ENCODE measurements at places on chromosomes 16 and 17.

- DNase-seq, result no peak
Measured at GRCh38 chr16:55435387-55435786, 43.6 kb upstream of the MMP2 start.

DNA sequence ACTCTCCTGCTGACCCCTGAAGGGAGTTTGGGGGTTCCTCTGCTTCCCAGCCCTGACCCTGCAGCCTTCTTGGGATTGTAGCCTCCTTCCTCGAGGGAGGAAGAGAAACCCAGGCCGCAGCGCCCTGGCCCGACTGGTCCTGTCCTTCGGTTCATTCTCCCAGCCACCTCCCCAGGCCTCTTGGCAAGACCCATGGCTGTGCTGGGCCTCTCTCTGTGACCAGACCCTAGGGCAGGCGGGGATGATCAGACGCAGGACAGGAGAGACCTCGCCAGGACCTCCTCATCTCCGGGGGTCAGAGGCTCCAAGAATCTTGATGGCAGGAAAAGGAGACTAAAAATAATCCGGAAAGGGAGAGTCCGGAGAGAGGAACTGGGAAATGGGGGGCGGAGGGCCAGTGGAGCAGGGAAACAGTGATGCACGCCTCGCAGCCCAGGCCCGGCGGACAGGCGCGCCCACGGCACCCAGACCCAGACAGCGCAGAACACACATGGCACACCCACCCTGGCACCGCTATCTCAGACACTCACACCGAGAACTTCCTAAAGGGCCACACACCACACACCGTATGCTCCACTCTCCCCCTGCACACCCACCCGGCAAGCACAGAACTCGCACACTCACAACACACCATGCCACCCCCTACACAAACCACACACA, 1.2 kb downstream of the ARHGEF15 start:
- no peak for DNase-seq

DNA sequence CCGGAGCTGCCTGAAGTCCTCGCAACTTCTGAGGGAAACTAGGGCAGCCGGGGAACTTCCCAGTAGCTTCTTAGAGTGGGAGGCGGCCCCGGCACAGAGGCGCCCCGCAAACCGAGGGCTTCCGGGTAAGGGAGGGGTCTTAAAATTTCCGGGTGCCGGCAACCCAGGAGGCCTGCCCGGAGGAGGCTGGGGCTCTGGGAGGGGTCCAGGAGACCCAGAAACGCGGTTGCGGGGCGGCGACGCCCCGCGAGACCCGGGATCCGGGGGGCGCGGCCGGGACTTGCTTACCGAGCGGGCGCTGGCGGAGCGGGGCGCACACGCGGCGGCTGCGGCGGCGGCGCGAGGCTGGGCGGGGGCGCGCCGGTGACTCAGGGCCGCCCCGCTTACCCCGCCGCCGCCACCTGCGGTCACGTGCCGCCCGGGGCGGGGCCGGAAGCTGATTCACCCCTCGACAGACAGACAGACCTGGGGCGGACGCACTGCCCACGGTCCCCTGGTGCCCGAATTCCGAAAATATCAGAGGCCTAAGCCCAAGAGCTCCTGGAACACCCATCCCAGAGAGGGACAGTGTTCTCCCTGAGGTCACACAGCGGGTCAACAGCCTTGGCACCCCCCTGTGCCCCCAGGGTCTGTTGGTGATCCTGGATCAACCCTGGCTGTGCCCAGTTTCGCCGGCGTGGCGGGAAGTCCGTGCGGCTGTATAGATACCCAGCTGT, at the start of gene FAM83G:
FAM83G (minus strand) TSS at position 344 of the 716 bp plus-strand sequence. CDS start 723 bp downstream, outside the sequence.
- DNase-seq, result peak; percentile 81

DNA sequence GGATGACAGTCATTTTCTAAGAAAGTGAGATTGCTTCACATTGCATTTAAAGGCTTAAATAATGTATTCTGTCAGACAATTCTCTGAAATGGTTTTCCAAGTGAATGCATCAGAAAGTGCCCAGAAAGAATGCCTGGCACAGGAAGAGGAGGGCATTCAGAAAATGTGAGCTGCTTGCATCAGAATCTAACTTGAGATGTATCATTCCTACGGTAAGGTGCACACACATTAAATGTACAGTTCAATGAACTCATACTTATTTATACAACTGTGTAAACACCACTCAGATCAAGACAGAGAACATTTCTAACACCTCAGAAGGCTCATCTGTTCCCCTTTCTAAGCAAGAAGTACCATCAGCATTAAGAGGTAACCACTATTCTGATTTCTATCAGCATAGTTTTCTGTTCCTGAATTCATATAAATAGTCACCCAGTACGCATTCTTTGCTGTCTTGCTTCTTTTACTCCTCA, 638.0 kb downstream of the MAF start:
- no peak for DNase-seq

GRCh38 chr16:35753559-35754390, 2294.4 kb downstream of the TP53TG3F start:
- DNase-seq, result no peak

DNA sequence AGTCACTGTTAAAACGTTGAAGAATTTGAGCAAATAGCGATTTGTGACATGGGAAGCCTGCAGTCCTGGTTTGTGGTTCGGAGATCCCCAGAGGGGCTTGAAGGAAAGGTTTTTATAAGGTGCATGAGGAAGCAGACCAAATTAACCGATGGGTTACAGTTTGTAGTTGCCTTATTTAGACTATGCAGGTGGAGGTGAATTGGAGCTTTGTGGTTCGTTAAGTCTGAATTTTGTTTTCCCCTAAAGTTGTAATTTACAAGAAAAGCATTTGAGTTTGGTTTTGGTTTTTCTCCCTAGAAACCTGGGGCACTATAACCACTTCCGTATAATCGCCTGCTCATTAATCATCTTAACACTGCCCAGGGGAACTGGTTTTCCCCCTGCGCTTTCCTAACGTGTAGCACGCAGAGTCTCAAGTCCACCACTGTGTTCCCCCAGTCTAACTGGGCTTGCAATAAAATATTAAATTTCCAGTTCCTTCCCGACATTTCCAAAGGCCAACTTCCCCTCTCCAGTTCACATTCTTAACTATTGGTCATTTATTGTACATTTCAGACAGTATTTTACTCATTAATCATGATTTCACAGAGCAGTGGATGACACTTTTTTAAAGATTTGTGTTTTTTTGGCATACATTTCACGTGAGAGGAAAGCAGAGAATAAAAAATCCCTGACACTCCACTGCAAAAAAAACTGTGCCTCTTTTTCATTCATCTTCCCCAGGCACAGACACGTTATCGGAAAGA, 932 bp downstream of the ZNF267 start:
- DNase-seq, result no peak
